ENCODE measurements at places on chromosomes 5 and 9.

GRCh38 chr5:32020271-32020670 lies 153.8 kb downstream of the GOLPH3 start:
- DNase-seq = no peak

DNA sequence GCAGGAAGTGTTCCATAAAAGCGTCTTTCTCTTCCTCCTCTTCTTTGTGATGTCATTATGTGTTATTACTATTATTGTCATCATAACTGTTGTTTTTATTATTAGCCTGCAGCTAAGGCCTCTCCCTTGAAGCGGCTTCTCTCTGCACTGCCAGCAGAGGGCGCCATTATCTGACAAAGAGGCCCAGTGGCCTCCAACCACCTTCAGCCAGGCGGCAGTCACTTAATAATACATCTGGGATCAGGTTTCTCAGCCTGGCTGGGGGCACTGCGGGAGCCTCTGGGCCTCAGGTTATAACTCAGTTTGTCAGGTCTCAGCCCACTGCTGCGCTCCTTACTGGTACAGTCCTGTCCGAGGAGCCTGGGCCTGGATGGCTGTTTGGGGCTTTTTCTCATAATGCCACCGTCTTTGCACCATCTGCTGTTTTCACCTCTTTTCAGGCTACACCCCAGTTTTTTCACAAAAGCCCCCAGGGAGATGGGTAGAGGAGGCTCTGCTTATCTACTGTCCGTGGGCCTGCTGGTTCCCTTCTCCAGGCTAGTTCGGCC lies 281.9 kb downstream of the NSG2 start:
- DNase-seq = peak; percentile 54

DNA sequence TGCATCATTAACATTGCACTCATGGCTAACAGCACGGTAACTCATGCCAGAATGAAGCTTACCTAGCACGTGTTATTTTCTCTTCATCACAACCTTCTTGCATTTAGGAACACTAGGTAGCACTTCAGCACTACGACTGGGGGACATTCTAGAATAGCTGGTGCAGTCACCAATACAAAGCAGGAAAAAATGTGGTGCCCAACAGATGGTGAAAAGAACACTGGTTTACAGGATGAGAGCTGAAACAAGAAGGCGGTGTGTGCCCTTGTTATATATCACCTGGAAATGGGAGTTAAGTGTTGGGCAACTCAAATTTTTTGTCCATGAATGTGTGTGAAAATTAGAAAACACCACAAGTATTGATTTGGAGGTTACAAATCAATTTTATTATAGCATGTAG lies 30.0 kb downstream of the GALNT12 start:
- DNase-seq = no peak

GRCh38 chr9:108612513-108612912 lies 243.3 kb downstream of the ACTL7B start:
- DNase-seq = no peak

Data from Ammon's horn (tissue), 1 donor.